ENCODE measurements at places on chromosomes 5 and 9.

- DNase-seq = no peak
These were observed 4.1 kb downstream of the SNCB start for GRCh38 chr5:176625966-176626875.

DNA sequence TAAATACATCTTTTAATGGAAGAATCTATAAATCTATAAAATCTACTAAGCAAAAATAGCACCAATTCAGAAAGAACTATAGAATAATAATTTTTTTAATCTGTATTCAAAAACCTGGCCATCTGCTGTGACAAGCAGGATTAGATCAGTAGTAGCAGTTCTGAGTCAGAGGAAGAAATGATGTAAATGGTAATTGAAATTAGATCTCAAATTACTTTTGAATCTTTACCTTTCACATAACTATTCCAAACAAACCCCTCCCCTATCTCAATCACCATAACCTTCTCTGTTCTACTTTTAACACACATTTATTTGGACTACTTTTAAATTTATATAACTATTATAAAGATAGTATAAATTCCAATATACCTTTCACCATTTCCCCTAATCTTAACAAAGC is 727.8 kb upstream of the FAM174A start:
- DNase-seq = no peak

DNA sequence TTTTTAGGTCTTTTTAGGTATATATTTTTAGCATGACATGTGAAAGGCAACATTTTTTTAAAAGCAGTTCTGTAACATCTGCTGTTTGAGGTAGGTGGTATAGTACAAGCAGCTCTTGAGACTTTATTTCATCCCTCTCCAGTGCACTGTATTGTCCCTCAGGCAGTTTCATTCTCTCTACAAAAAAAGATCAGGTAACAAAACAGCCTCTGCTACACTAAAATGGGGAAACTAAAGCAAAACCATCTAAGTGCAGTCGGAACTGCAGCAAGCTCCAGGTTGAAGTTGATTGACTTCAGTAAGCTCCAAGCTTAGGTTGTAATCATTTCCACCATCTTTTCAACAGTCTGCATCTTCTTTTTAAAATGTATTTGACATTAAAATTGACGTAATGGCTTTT is 195.6 kb downstream of the DEPDC1B start:
- DNase-seq = no peak

GRCh38 chr9:79408617-79409016 is 163.1 kb upstream of the TLE4 start:
- no peak for DNase-seq

DNA sequence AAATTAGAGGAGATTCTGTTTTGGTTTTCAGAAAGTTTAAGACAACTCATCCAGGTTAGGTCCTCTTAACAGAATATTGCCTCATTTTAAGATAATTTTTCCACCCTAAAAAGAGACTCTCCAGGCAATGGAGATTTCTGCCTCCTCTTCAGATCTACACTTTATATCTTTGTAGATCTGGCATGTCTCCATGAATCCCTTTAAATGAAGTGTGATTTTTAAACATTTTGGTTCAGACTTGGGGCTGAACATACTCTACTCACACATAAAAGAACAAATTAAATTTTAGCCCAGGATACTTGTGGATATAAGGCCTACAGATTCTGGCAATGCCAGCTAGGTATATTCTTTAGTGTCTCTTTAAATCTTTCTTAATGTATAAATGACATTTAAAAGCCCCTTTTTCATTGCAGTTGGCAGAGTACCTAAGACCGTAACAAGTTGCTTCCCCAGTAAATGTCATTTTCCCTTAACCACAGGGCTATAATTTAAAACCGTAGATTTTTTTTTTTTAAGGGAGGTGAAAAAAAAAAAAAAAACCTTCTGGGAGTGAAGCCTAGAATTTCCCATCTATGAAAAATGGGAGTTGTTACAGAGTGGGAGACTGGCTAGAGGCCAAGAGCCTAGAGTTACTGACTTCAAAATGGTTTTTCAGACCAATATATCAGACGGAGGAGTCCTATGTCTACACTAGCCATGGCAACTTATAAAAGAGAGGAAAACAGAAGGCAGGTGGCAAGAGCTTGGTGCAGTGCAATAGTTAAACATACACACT is 207.8 kb upstream of the TARS1 start:
- no peak for DNase-seq

DNA sequence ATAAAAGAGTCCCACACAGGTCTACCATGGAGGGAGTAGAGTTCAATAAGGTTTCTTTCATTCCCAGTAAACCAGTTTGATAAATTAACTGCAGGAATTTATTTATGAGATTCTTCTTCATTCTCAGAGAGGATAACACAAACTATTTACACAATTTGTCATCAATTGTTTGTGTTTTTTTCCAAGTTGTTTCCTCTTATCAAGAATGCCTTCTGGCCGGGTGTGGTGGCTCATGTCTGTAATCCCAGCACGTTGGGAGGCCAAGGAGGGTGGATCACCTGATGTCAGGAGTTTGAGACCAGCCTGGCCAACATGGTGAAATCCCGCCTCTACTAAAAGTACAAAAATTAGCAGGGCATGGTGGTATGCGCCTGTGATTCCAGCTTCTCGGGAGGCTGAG is 216.7 kb downstream of the MLLT3 start:
- no peak for DNase-seq
